ENCODE measurements at places on chromosomes 2 and 18.
A peak's percentile ranks its signal among the peaks of the same experiment; 100 is the strongest.

DNA sequence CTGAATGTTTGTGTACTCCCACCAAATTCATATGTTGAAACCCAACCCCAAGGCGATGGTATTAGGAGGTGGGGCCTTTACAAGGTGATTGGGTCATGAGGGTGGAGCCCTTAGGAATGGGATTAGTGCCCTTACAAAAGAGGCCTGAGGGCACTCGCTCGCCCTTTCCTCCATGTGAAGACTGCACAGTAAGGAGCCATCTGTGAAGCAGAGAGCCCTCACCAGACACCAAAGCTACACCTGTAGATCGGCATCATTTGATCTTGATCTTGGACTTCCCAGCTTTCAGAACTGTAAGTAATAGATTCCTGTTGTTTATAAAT, 62.9 kb upstream of the FZD7 start:
- no peak for DNase-seq

DNA sequence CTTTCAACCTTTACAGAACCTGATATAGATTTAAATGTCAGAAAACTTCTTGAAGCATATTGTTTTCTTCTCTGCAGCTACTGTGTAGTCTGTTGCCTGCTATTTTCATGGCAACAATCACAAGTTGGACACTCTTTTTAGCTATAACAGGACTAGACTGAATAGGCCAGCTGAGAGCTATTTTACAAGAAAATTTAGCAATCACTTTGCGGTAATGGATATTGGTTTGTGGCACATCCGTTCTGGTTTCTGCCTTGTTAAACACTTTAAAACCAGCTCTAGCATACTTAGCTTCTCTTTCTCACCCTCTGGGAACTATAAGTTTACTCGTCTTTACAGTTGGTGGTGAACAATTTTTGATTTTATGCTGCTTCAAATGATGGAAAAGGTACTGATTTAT, 125.7 kb downstream of the MAP2 start:
- DNase-seq = no peak

GRCh38 chr2:232276733-232277313, 101.7 kb upstream of the ALPP start:
- DNase-seq = no peak

DNA sequence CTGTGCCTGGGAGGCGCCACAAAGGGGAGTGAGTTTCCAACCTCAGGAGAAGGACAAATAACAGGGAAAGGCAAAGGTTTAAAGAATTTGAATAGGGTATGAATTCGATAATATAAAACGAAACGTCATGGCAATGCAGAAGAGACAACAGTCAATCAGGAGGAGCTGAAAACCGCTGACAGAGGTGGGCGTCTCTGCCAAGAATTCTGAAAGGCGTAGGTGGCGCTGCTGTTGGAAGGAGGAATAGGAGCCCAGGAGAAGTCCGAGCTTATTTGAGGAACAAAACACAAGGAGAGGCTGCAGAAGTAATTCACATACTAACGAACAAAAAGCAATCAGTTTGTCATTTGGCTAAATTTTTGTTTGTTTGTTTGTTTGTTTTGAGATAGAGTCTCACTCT, 485.8 kb upstream of the POU3F3 start:
- no peak for DNase-seq

GRCh38 chr2:98507461-98507860, 62.8 kb downstream of the INPP4A start:
- no peak for DNase-seq

DNA sequence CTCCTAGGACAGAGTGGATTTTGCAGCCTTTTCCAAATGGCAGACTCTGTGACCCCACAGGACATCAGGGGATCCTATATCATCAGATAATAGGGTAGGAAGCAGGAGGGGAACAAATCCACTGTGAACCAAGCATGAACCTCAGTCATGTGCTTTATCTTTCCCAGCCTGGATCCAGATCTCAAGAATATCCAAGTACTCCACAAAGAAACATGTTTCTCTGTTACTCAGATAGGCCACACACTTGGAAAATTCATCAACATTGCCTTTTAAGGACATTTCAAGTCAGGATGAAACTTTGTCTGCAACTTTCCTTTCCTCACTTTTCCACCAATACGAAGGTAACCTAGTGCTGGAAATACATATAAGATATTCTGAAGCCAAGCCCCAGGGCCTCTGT, 85.8 kb downstream of the RDH14 start:
- DNase-seq = no peak

GRCh38 chr2:120968307-120969015, 232.8 kb downstream of the GLI2 start:
- DNase-seq = no peak

GRCh38 chr18:11946756-11947155, 34.6 kb upstream of the IMPA2 start:
- DNase-seq = no peak

GRCh38 chr2:119702203-119702917, 23.4 kb downstream of the TMEM177 start:
- no peak for DNase-seq

DNA sequence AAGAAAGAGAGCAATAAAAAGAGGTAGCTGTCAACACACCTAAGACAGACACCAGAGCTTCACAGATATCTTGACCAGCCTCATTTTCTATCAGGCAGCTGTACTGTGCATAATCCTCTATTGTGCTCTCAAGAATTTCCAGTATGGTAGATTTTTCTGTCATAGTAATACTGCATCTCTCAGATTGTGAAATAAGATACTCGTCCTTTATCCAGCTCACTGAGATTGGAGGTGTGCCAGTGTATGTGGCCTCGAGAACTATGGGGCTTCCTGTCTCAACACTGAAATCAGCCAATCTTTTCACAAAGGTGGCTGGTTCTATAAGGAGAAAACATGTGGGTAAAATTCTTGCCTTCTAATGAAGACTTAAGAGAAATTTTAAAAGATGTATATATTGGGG, 88.9 kb downstream of the TTN start:
- no peak for DNase-seq

- peak; percentile 45 for DNase-seq
Observed at GRCh38 chr18:76349067-76349715, 145.9 kb downstream of the ZNF516 start.

- DNase-seq = no peak
Observed at GRCh38 chr2:101492936-101493473, 18.1 kb upstream of the RFX8 start.

DNA sequence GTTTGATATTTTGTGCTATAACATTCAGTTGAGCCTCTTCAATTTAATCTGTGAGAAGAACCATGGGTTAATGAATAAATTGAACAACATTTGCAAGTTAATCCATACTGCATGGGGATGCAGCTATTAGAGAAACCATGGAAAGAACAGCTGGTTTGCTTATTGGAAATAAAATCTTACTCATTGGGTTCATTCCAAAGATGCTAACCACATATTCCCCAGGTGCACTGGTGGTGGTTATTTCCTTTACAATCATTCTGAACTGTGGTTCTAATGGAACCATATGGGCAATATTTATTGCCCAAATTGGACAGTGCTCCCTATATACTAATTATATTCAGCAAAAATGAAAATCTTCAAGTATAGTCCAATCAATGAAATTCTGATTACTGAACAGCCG, 1200.4 kb upstream of the CDH2 start:
- DNase-seq = no peak

GRCh38 chr2:109275120-109276012, 146.4 kb downstream of the SH3RF3 start:
- no peak for DNase-seq

DNA sequence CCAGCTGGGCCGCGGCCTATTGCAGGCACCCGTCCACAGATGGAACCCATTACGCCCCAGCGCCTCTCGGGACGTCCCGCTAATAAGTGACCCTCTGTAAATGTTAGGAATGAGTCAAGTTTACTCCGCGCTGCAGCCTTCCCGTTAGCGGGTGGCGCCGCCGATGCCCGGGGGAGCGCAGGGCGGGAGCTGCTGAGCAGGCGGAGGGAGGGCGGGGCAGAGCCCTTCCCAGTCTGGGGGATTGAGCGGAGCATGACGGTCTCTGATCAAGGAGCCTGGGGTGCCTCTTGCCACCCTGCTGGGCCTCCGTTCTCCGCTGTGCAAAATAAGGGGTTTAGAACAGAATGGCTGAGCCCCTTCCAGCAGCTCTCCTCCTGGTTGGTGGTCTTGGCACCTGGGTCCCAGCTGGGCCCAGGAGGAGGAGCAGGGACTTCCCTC, 10.5 kb downstream of the CROCC2 start:
- peak; percentile 40 for DNase-seq

DNA sequence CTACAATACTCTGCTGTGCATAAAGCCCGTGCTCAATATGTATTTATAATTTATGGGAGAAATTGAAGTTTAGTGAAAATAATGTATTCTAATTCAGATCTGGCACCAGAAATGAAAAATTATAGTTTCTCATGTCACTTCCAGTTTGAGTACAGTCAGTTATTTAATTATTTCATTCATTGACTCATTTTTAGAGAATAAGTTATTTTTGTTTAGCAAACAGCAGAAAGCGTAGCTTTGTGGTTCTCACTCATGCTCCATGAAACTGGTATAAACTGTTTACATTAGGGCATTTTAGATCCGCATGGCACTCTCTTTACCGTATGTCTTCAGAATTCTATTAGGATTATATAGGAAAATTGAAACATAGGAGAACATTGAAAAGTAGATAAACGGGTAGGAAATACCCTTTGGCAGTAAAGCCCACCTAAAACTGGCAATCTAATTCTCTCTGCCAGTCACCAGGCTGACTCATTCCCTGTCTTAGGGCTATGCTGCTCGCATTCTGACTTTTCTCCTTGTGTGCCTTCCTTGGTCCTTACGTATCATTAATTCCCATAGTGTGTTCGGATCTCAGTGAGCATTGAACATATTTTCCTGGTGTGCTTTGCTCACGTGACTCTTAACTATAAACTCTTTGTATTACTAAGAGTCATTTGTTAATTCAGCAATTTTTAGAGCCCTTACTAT, 106.0 kb downstream of the ZNF236 start:
- DNase-seq = no peak

- no peak for DNase-seq
Observed at GRCh38 chr2:190156530-190157212, 94.1 kb upstream of the MSTN start.

DNA sequence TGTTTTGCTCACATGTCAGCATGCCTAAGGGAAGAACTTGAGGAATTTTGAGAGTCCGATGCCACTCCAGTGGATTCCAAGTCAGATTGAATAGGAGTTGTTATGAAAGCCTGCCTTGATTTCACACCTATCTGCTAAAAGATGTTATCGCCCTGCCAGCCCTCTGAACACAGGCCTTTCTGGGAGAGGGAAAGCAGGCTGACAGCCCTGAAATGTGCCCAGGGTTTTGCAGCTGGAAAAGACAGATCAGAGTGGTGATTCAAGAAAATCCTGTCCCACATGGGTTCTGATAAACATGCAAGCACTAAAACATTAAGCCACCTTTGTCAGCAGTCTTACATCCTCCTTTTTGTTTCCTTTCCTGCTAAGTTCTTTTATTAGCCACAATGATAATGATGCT, 1752.9 kb upstream of the CELF4 start:
- DNase-seq = no peak

DNA sequence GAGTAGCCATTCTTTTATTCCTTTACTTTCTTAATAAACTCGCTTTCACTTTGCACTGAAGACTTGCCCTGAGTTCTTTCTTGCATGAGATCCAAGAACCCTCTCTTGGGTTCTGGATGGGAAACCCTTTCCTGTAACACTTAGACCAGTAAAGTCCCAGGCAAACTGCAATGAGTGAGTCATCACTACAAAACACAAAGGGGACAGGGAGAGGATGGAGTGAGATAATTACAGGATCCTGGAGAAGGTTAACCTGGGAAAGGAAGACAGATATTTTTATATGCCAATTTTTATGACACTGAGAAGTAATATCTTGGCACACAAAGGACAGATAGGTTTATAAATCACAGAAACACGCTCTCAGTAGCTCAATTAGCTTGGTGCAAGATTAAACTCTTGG, 48.7 kb downstream of the EHD3 start:
- DNase-seq = no peak

- no peak for DNase-seq
Observed at GRCh38 chr18:73638709-73639108, 508.9 kb downstream of the FBXO15 start.

DNA sequence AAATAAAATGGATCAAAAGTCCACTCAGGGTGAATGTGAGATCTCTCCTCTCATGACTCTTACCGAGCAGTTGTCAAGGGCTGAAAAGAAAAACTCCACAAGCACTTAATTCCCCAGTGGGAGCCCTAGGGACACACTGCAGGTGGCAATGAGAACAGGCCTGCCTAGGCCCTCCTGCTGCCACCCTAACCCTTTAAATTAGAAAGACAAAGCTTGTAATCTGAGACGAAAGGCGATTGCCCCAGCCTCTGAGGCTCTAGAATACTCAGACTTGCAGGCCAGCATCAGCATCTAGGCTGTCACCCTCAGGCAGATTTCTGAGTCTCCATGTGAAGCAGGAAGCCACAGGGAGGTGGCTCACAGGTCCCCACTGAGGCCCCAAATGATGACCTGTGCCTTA, 457.0 kb upstream of the MYT1L start:
- no peak for DNase-seq

DNA sequence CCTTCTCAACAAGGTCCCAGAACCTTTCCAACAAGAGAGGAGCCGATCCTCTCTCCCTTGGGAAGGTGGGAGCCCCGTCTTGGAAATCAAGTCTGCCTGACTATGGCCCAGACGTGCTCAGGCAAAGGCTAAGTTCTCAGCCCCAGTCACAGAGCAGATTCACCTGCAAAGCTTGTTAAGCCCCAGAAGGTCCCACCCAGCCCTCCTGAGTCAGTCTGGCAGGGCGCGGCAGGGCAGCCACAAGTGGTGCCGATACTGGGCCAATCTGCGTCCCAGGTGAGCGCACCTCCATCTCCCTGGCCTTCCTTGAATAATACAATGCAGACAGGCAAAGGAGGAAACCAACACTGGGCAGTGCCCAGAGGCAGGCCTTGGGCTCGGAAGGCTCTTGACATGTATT, 15.0 kb downstream of the CRACDL start:
- DNase-seq = no peak

GRCh38 chr2:233839447-233839820, 14.9 kb downstream of the HJURP start:
- DNase-seq = no peak

Data from HT-29 (cell line).